GM23248 (cell line): ENCODE measurements at places on chromosomes 3 and 15. TPM values are rescaled to one million over a fixed set of nuclear protein-coding genes. Genes with fewer than 3 reads are reported as not detected.

Gene CD276
- 104 TPM in 2 replicates for polyA plus RNA-seq

Gene CCRL2
- not detected in 2 replicates for polyA plus RNA-seq

Gene FBXL22
- 0.65 and 1.4 TPM in 2 replicates for polyA plus RNA-seq

DNA sequence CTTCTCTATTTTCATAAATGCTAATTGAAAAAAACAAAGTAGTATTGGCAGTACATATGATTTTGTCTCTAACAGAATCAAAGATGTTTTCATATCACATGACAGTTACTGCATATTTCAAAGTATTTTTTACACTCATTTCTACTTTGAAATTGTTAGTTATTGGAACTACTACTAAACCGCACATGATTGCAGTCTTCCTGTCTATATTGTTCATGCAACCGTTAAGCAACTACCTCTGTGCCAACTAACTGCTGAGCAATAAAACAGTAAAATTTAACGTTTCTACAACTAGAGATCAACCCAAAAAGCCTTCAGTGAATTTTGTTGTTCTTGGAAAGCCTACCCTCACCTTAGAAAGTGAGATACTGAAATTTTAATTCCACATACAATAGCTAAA is 64.2 kb downstream of the DMXL2 start:
- H3K4me3 ChIP-seq = no peak overlapping the region
- no peaks in the 10 kb centered on the region for H3K4me1 ChIP-seq
- H3K36me3 ChIP-seq = no peaks in the 10 kb centered on the region
- H3K27me3 ChIP-seq = no peaks in the 10 kb centered on the region

- no peak overlapping the region for H3K4me3 ChIP-seq
- no peak overlapping the region for H3K27ac ChIP-seq
- H3K4me1 ChIP-seq = peaks cover 24% of the 10 kb centered on the region
- H3K27me3 ChIP-seq = 0 out of 2 replicates have a peak, but pooled peaks cover 6% of the 10 kb centered on the region
- H3K36me3 ChIP-seq = no peaks in the 10 kb centered on the region
These were observed 284.9 kb downstream of the UACA start for GRCh38 chr15:70478251-70478990.

GRCh38 chr3:55782807-55783206 is 295.7 kb upstream of the WNT5A start:
- no peaks in the 10 kb centered on the region for H3K36me3 ChIP-seq
- no peak for DNase-seq
- no peaks in the 10 kb centered on the region for H3K4me1 ChIP-seq
- H3K27me3 ChIP-seq = 0 out of 2 replicates have a peak, but pooled peaks cover 13% of the 10 kb centered on the region
- no peak overlapping the region for H3K27ac ChIP-seq

DNA sequence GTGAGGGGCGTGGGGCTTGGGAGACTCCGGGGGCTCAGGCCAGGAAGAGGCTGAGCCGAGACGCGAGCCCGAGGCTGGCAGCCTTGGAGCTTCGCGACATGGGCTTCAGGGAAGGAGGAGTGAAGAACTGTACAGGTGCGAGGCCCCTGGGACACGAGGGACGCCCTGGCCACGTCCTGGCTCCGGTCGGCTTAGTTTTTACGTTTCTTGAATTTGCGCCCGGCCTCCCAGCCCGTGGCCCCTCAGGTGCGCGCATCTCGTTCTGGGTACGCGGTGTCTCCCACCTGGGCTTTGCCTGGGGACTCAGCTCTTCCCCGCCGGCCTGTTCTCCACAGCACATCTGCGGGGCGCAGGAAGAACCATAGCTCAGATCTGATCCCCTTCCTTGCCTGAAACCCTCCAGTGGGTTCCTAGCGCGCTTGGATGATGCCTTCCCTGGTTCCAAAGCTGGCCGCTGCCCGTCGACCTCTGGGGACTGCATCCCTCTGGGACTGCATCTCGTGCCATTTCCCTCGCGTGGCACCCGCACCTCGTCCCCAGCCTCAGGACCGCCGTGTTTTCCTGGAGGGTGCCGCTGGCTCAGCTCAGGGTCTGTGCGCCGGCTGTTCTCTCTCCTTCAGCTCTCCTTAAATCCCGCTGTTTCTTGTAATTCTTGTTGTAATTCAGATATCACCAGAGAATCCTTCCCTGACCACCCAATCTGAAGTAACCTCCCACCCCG is 614 bp downstream of the CHCHD6 start:
- H3K27ac ChIP-seq = no peak overlapping the region
- no peaks in the 10 kb centered on the region for H3K36me3 ChIP-seq
- peaks cover 3% of the 10 kb centered on the region; the same call in 1 of the 2 replicates for H3K27me3 ChIP-seq
- peak overlapping the region; percentile 88 for H3K4me3 ChIP-seq
- DNase-seq = peak; percentile 33
- H3K4me1 ChIP-seq = no peaks in the 10 kb centered on the region

DNA sequence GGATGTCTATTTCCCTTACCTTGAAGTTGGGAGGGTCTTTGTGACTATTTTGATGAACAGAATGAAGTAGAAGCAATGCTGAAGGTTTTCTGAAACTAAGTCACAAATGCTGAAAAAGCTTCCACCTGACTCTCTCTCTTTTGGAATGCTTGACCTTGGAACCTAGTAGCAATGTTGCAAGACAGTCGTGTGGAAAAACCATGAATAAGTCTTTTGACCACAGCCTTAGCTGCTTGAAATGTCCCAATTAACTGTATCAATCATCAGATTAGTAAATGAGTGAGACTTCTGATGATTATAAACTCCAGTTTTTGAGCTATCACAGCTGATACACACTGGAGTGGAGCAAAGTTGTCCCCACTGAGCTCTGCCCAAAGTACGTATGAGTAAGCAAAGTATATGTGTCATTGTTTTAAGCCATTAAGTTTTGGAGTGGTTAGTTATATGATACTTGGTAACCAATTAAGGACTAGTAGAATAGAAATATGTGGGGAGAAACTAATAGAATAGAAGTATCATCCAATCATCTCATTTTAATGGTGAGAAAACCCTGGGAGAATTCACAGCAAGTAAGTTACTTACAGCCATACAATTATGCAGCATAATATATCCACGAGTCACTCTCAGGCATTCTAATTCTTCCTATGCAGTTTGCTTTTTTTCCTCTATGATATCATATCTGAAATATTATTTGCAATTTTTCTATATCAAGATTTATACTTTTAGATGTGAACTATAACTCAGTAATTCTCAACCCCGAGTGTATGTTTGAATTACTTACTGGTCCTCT is 1010.6 kb downstream of the ROBO2 start:
- H3K4me3 ChIP-seq = no peak overlapping the region
- DNase-seq = peak; percentile 5
- H3K36me3 ChIP-seq = no peaks in the 10 kb centered on the region
- no peaks in the 10 kb centered on the region for H3K27me3 ChIP-seq

GRCh38 chr3:140430494-140430893 is 247.4 kb upstream of the TRIM42 start:
- H3K4me3 ChIP-seq = no peak overlapping the region
- H3K4me1 ChIP-seq = no peaks in the 10 kb centered on the region
- H3K36me3 ChIP-seq = no peaks in the 10 kb centered on the region
- H3K27ac ChIP-seq = no peak overlapping the region
- DNase-seq = no peak
- H3K27me3 ChIP-seq = 0 out of 2 replicates have a peak, but pooled peaks cover 3% of the 10 kb centered on the region

DNA sequence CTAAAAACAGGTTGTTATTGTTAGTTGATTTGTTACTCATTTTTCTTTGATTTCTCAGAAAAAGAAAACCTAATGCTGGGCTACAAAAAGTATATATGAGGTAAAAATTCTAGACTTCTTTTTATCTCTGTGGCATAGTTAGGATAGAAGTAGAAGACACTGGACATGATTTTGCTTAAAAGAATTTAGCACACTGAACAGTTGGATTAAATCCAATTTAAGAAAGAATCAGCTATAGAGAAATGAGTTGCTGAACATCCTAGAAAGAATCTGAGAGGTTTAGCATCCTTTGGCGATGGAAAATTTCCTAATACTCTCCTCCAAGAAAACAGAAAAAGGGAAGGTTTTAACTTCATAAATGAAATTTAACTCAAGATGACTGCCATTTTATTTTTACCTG is 259.7 kb downstream of the TBL1XR1 start:
- H3K27me3 ChIP-seq = 0 out of 2 replicates have a peak, but pooled peaks cover 3% of the 10 kb centered on the region
- H3K4me3 ChIP-seq = no peak overlapping the region
- peak; percentile 53 for DNase-seq
- peaks cover 7% of the 10 kb centered on the region; the same call in 1 of the 2 replicates for H3K4me1 ChIP-seq
- H3K36me3 ChIP-seq = no peaks in the 10 kb centered on the region

DNA sequence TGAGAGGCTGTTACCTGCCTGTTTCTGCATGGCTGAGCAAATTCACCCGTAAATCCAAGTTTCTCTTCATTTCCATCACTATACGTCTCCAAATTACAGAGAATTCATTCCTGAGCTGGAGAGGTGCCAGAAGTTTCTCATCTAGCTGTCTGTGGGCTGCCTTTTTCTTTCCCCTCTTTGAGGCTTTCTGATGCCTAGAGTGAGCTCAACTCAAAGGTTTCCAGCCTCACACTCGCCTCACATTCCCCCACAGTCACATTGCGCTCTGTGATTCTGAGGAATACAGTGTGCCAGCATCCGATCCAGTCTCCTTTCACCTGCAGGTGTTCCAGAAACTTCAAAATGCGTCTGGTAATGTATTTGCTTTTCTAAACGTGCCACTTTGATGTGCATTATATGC is 267.2 kb downstream of the MFSD1 start:
- H3K4me1 ChIP-seq = no peaks in the 10 kb centered on the region
- no peak within 1 kb of the TSS for H3K27ac ChIP-seq
- DNase-seq = no peak
- H3K27me3 ChIP-seq = no peaks in the 10 kb centered on the region

GRCh38 chr3:171574556-171575240 is 114.5 kb upstream of the TNIK start:
- peaks cover 7% of the 10 kb centered on the region; the same call in 1 of the 2 replicates for H3K27me3 ChIP-seq
- DNase-seq = no peak
- H3K4me1 ChIP-seq = no peaks in the 10 kb centered on the region
- H3K27ac ChIP-seq = no peak overlapping the region
- H3K4me3 ChIP-seq = no peak overlapping the region

GRCh38 chr3:47376393-47376792 is 4.4 kb upstream of the PTPN23 start:
- no peak overlapping the region for H3K27ac ChIP-seq
- no peak for DNase-seq
- no peaks in the 10 kb centered on the region for H3K27me3 ChIP-seq
- peaks cover 6% of the 10 kb centered on the region; the same call in 1 of the 2 replicates for H3K4me1 ChIP-seq
- no peaks in the 10 kb centered on the region for H3K36me3 ChIP-seq

DNA sequence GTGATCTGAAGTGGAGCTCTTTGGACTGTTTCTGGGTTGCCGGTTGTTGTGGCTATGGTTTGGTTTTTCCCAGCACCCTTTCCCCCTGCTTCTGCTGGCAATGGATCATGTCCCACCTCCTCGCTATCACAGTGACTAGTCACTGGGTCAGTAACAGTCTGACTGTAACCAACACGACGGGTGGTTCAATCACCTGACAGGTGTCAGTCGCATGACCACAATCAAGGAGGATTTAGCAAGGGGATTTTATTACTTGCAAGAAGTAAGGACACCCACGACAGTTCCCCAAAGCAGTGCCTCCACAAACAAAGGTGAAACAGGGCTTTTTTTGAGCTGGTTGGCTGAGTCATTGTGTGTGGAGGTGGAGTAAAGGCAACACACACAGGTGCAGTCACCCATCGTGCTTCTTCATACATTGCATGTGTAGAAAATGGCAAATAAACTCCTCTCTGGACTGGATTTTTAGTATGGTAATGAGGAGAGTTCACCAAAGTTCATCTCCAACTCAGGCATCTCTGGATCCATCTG is 58.8 kb upstream of the FAM3D start:
- DNase-seq = no peak
- H3K4me3 ChIP-seq = no peak overlapping the region
- H3K4me1 ChIP-seq = no peaks in the 10 kb centered on the region
- no peak overlapping the region for H3K27ac ChIP-seq

DNA sequence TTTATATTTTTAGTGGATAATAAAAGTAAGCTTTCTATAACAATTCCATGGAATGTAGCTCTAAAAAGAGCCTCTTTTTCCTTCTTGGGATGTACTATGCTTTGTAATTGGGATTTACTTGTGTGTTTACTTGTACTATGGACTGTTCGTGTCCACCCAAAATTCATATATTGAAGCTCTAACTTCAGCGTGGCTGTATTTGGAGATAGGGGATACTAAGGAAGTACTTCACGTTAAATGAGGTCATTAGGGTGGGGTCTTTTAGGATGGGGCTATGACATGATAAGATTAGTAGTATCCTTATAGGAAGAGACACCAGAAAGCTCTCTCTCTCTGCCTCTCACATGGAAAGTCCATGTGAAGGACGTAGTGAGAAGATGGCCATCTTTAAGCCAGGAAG is 64.9 kb downstream of the P3H2 start:
- H3K27me3 ChIP-seq = no peaks in the 10 kb centered on the region
- H3K27ac ChIP-seq = no peak overlapping the region
- H3K36me3 ChIP-seq = no peaks in the 10 kb centered on the region
- no peak overlapping the region for H3K4me3 ChIP-seq

GRCh38 chr3:185328324-185329004 is 34.5 kb upstream of the MAP3K13 start:
- no peaks in the 10 kb centered on the region for H3K27me3 ChIP-seq
- H3K27ac ChIP-seq = no peak overlapping the region
- no peaks in the 10 kb centered on the region for H3K36me3 ChIP-seq
- no peak for DNase-seq
- no peaks in the 10 kb centered on the region for H3K4me1 ChIP-seq

DNA sequence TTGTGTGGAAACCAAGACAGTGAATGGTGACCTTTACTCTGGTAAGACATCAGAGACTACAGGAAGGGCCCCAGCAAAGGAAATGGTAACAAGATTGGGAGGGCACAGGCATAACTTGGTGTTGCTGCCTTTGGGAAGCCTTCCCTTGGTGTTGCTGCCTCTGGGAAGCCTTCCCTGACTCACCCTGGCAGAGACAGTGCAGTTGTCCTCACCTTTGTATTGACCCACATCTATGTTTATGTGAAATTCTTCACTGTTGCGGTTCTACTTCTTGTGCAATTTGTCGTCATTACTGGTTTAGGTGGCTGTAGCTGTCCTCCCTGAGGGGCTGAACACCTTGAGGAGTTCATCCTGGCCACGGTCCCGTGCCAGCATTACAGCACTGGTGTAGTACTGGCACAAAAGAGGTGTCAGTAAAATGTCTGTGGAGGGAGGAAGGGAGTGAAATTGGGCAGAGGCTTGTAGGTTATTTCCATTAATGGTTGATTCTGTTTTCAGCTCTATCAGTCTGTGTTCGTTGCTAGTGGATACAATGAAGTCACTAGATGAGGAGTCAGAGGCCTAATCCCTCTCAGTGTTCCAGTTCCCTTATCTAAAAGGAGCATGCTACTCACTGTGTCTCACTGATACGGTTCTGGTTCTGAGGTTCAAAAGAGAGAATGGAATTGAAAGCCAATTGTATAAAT is 21.6 kb downstream of the IFT122 start:
- H3K27ac ChIP-seq = peak overlapping the region; percentile 83
- DNase-seq = peak; percentile 61
- H3K4me3 ChIP-seq = no peak overlapping the region
- H3K36me3 ChIP-seq = no peaks in the 10 kb centered on the region

GRCh38 chr3:69770219-69770618 is 31.0 kb downstream of the MITF start:
- peak; percentile 14 for DNase-seq
- no peaks in the 10 kb centered on the region for H3K27me3 ChIP-seq
- H3K4me3 ChIP-seq = no peak overlapping the region
